ENCODE measurements at places on chromosomes 11 and 22.

GRCh38 chr22:45867906-45868555 lies 108.9 kb downstream of the WNT7B start:
- DNase-seq = no peak

DNA sequence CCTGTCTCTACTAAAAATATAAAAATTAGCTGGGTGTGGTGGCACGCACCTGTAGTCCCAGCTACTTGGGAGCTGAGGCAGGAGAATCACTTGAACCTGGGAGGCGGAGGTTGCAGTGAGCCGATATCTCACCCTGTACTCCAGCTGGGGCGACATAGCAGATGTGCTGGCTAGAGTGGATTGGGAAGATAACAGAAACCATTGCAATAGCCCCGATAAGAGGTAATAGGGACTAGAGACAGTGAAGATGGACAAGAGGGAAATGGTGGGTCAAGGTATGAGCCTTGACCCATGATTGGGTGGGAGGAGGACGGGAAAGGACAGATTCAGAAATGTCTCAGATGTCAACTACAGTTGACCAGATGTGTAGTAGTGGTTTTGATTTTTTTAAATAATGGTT lies 6.1 kb downstream of the SWAP70 start:
- no peak for DNase-seq

DNA sequence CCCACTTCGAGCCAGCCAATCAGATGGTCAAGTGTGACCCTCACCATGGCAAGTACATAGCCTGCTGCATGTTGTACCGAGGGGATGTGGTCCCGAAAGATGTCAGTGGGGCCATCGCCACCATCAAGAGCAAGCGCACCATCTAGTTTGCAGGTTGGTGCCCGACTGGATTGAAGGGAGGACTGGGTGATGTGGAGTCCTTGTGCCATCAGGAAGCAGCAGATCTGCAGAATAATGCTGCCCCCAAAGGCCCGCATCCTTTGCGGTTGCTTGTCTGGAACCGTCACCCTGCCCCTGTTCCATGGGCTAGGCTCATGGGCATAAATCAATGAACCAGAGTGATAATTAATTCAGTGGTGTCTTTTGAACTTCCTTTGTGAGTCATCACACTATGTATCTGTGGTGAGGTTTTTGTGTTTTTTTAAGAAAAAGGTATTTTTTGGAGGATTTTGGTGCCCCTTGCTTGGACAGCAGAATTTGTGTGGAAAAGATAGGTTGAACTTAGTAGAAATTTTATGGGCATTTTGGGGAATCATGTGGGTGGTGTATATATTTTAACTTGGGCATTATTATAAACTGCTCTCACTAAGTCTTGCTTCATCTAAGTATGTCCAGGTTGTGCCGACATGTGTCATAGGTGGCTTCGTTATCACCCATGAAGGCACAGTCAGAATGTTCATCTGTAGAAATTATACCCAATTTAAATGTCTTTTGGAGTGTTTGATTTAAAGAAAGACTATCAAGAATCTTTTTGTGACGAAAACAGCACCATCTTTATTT lies 22.3 kb downstream of the LRRC74B start:
- DNase-seq = no peak

- DNase-seq = no peak
Measured at GRCh38 chr11:69305885-69306540, 12.1 kb downstream of the MYEOV start.
